Natural killer cell treated with Interleukin-12 subunit alpha and Interleukin-12 subunit beta and Interleukin-15 and Interleukin-18, amount 100 ng/mL, for 72 hours (primary cell): ENCODE measurements at places on chromosomes 7 and 10.

GRCh38 chr7:108001764-108002725 lies 916 bp downstream of the LAMB1 start:
- no peak for DNase-seq

DNA sequence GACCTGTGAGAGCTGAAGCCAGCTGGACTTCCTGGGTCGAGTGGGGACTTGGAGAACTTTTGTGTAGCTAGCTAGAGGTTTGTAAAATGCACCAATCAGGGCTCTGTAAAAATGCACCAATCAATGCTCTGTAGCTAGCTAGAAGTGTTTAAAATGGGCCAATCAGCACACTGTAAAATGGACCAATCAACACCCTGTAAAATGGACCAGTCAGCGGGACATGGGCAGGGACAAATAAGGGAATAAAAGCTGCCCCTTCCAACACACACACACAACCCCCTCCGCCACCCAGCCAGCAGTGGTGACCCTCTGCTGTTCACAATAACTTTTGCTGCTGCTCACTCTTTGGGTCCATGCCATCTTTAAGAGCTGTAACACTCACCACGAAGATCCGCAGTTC lies 7.1 kb downstream of the ZNF511 start:
- DNase-seq = no peak

DNA sequence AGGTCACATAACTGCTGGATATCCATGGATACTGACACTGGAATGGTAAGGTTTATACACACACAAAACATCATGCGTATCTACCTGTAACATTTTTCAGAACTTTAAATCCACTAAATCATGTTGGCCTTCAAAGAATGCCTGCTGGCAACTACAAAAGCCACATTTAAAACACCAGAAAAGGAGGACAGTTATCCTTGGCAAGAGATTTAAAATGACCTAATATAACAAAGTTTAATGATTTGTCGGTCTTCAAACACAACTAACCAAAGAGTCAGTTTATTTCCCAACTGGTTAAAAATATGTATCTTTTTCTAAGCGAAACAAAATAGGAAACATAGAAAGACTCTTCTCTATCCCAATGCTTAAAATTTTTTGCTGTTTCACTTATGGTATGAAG lies 24.0 kb downstream of the WAPL start:
- no peak for DNase-seq

DNA sequence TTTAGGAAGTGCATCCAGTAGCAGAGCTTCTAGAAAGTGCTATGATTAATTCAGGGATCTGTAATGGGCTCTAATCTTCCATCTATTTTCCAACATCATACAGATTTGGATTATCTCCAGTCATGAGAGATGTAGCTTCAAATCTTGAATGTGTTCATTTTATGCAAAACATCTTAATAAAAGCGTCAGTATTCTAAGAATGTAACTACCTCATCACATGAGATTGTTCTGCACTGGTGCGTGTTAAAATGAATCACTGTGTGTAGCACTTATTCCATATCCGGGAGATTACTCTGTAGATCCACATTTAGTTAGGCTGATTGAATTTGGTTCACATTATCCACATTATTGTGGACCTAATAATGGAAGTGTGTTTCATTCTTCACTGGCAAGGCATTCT lies 344.9 kb upstream of the CHRM2 start:
- DNase-seq = no peak

GRCh38 chr10:8910314-8910713 lies 855.8 kb downstream of the GATA3 start:
- DNase-seq = no peak

DNA sequence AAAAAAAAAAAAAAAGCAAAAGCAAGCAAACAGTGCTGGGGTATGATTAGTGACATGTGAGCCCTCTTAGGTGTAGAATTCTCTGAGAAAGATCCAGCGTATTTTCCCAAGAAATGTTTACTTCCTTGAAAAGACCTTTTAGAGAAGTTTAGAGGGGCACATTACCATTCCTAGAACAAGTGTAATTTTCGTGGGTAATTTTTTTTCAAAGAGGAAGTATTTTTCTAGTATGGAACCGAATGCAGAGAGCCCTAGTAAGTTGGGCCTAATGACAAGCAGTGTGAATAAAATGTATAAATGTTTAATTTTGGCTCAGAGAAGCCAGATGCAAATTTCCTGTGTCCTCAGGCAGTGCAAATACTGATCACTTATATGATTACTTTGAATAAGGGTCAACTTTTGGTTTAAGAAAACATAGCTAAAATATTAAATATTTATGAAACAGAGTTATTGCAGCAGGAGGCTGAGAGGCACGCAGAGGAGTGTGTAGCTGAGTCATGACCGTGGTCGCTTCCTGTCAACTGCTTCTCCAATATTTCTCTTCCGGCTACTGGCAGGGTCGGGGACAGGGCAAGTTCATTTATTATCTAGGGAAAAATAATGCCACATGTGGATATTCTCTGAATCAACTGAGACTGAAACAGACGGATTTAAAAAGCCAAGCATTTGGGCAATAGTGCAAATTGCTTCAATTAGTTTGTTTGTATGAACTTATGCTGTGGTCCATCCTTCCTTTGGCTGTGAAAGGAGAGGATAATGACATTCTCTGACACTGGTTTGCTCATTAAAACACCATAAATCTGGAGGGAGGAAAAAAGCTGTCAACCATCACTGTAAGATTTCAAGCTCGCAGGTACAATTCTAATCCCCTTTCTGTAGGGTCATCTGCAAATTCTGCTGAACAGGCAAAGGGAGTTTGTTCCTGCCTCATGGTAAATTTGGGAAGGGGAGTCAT lies 495.2 kb downstream of the GLRX3 start:
- no peak for DNase-seq

- no peak for DNase-seq
Observed at GRCh38 chr10:16809074-16809718, 8.0 kb downstream of the RSU1 start.

DNA sequence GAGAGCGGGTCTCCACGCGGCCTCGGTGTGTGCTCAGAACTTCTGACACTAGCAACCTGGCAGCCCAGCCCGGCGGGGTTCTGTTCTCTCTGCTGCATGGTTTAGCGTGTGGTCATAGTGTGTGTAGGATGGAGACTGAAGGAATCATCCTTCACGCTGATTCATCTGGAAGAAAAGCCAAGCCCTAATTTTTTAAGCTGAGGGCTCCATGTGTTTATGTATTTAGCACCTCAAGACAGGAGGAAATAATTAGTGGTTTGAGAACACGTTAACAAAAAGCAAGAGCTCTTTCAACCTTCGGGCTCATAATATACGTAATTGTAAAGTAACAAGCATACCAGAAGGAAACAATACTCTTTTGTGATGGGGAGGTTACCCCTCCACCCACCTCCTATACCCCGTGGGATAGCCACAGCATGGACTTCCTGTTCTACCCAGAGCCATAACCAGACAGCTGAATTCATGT lies 504.6 kb upstream of the MKI67 start:
- no peak for DNase-seq

- no peak for DNase-seq
Observed at GRCh38 chr7:67435894-67436535, 439.4 kb downstream of the TYW1 start.

GRCh38 chr10:3399756-3400155 lies 227.2 kb upstream of the PITRM1 start:
- DNase-seq = no peak

GRCh38 chr10:60099998-60100747 lies 193.8 kb upstream of the CCDC6 start:
- no peak for DNase-seq

- no peak for DNase-seq
Observed at GRCh38 chr10:94192974-94193373, 169.8 kb downstream of the NOC3L start.

DNA sequence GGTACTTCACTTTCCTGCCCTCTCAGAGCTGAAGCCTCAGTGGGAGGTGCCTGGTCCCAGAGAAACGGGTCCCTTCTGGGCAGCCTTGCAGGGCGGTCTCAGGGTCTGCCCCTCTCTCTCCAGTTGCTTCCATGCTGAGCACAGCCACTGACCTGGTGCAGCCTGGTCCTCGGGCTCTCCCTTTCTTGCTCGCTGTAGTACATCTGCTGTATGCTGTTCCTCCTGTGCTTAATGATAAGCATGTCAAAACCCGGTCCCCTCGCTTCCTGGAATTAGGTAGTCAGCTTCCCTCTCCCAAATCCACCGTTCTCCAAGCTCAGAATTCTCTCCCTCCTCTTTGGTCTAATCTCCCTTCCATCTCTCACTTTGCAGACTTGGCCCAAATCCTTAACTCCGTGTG lies 11.0 kb upstream of the HPS1 start:
- no peak for DNase-seq

DNA sequence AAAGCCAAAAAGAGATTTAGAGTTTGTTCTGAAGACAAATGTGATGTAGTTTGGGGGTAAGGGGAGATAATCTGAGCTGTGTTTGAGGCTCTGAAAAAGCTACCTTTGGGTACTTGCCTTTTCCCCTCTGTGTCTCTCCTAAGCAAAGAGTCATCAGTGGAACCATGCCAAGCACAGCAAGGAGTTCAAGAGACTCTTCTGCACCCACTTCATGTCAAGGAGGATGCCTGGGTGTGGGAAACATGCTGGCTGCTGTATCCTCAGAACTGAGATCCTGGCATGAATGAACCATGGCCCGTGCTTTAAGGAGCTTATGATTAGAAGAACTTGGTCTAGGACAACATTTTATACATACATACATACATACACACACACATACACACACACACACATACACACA lies 142.9 kb downstream of the NOC3L start:
- DNase-seq = no peak

DNA sequence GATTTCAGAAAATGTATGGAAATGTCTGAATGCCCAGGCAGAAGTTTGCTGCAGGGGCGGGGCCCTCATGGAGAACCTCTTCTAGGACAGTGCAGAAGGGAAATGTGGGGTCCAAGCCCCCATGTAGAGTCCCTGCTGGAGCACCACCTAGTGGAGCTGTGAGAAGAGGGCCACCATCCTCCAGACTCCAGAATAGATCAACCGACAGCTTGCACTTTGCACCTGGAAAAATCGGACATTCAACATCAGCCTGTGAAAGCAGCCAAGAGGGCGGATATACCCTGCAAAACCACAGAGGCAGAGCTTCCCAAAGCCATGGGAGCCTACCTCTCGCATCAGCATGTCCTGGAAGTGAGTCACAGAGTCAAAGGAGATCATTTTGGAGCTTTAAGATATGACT lies 14.3 kb downstream of the RPEL1 start:
- no peak for DNase-seq

- DNase-seq = peak; percentile 72
Observed at GRCh38 chr10:22682237-22683139, 31.9 kb downstream of the PIP4K2A start.

GRCh38 chr7:18532813-18533212 lies 37.3 kb downstream of the HDAC9 start:
- no peak for DNase-seq

- no peak for DNase-seq
Observed at GRCh38 chr7:37357637-37357996, 91.0 kb downstream of the ELMO1 start.

GRCh38 chr10:124296813-124297788 lies 121.6 kb downstream of the OAT start:
- peak; percentile 25 for DNase-seq

- no peak for DNase-seq
Observed at GRCh38 chr10:66350622-66351399, 575.0 kb upstream of the LRRTM3 start.

GRCh38 chr7:3179456-3179855 lies 121.6 kb upstream of the SDK1 start:
- no peak for DNase-seq

DNA sequence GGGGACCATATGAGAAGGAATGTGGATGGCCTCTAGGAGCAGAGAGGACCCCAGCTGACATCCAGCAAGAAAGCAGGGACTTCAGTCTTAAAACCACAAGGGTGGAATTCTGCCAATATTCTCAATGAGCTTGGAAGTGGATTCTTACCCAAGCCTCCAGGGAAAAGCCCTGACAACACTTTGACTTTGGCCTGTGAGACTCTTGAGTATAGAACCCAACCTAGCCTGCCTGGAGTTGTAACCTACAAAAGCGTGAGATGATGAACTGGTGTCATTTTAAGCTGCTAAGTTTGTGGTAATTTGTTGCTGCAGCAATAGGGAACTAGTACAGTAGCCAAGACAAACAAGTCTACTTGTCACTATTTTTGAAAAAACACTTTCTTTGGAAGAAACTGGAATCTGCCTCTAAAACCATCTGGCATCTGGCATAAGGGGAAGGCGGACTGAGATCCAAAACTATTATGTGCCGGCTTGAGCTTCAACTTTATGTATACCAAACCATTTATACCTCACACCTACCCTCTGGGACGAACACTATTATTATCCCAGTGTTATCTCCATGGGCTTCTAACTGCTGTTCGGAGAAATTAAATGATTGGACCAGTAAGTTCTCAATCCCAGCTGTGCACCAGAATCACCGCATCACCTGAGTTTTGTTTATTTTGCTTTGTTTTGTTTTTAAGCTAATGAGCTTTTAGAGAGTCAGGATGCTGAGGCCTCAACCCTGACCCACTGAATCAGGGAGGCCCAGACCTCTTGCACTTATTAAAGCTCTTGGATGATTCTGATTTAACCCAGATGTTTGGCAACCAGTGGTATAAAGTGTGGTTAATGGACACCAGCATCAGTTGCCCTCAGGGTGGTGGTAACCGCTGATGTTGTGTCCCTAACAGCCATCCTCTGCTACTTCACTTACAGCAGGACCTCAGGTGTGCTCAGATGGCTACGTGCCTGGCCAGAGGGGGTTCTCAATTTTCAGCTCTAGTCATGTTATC lies 83.0 kb downstream of the C1GALT1 start:
- DNase-seq = no peak

GRCh38 chr10:72097448-72098300 lies 9.3 kb upstream of the SPOCK2 start:
- DNase-seq = no peak

DNA sequence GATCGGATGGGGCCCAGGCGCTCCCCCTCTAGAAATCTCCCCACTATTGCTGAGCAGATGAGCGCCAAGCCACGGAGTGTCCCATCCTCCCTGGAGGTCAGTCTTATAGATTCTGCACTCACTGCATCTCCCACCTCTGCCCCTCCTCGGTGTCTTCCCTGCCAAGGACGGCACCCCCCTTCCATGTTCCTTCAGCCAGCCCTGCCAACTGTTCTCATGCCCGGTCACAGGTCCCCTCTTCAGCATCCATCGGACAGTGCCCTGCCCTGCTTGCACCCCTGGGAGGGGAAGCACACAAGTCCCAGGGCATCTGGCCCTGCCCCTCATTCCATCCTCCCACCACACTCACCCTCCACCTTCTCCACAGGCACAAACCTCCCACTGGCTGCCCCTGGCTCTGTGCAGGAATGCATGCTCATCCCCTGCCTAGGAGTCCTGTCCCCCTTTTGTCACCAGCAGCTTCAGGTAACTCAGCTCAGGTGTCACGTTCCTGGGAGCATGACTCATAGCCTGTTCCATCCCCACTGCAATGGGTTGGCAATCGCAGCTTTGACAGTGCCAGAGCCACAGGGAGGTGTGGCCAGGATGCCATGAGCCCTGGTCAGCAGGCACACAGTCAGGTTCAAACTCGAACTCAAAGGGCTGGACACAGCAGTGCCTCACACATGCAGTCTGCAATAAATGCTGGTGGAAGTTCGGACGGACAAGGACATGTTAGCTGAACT lies 234.7 kb upstream of the TCERG1L start:
- no peak for DNase-seq

- DNase-seq = no peak
Observed at GRCh38 chr7:14698239-14698638, 204.3 kb downstream of the DGKB start.
